ENCODE measurements at places on chromosomes 1 and 21.
A peak's percentile ranks its signal among the peaks of the same experiment; 100 is the strongest.

GRCh38 chr1:248924696-248925532 is 18.9 kb downstream of the PGBD2 start:
- peak; percentile 55 for DNase-seq

GRCh38 chr1:78627321-78627720 is 7.1 kb downstream of the IFI44L start:
- no peak for DNase-seq

DNA sequence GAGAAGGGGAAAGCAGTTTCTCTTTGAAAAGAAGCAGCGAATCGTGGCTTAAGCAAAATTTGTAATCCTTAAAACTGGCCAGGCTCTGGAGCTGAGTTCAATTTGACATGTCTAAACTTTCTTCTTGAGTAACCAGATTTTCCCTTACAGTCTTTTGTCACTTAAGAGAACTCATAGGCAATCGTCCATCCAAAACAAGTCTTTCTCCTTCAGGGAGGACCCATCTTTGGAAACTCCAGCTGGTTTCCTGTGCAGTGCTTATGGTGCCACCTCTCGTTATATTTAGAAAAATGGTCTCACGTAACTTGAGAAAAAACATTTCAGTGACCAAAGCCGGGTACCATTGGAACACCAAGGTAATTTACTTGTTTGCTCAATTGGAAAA is 1.8 kb upstream of the PTTG1IP start:
- no peak for DNase-seq

GRCh38 chr1:211535346-211535745 is 43.4 kb upstream of the RD3 start:
- DNase-seq, result no peak

DNA sequence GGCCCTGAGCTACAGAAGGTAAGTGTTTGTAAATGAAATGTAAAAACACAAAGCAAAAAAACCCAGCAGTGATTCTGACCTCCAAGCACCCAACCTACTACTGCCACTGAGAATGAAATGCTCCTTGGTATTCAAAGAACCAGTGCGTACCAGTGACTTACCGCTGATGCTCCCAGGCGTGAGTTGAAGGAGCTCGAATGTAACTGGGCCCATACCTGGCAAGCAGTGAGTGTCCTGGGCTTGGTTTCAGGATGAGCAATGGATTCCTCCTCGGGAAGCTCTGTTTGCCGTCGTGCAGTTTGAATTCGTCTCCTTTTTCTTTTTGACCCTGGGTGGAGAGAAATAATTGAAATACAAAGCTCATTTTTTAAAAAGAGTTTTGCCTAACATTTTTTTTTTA is 121.9 kb downstream of the ATG4C start:
- DNase-seq, result no peak

DNA sequence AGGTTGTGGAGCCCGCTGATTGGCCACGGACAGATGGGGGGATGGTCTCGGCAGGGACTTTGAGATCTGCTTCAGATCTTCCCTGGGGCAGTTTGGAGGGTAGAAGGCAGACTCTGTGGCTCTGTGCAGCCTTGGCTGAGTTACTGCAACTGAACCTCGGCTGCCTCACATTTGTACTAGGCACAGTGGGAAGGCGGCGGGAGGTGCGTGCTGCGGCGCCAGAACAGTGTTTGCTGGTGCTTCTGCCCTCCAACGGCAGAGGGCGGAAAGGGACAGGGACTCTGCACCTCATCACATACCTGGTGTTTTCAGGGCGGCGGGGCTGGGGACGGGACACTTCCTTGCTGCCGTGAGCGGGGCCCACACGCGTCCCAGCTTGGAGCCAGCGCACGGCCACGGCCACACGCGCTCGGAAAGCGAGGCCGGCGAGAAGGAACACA is 26.2 kb downstream of the SLC66A1 start:
- DNase-seq, result no peak

GRCh38 chr1:207004931-207005830 is 27.4 kb downstream of the C1orf116 start:
- peak; percentile 55 for DNase-seq

- DNase-seq, result no peak
These were observed 272.4 kb downstream of the DUSP10 start for GRCh38 chr1:221469476-221469875.

DNA sequence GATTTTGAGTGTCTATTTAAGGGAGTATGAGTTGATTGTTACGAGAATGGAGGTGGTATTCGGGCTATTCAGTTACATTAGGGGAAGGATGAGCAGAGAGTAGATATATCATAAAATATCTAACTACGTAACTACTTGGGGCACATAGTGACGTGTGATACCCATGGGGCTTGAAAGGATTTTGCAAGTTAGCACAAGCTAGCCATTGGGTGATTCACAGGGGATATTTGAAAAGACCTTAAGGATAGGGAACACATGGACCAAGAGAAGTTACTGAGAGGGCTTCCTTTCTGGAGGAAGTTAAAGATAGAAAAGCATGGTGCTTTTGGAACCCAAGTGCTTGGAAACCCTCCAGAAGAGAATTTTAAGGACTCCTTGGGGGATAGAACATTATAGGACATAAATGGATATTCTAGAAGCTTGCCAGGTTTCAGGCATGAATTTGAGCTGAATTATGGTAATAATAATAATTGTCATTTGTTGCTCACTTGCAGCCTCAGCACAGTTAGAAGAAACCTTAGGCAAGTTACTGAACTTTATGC is 5.4 kb downstream of the DISP1 start:
- DNase-seq, result no peak

DNA sequence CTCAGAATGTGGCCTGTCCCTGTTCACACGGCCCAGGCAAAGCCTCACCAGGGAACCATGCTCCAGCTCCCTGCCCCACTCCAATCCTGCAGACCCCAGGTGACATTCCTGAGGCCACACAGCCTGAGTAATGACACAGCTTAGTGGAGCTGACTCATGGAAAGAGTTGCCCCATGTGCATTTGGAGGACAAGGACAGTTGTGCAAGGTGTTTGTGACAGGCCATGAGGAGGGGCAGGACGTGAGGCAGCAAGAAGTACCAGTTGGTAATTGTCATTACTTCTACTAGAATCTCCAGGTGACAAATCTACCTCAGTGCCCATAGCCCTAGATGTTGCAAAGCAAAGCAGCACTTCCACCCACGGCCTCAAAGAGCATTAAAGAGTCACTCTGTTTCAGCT is 15.2 kb downstream of the PRR9 start:
- DNase-seq, result no peak
